ENCODE measurements at places on chromosomes 16 and 17. TPM values are rescaled to one million over a fixed set of nuclear protein-coding genes. Genes with fewer than 3 reads are reported as not detected.

The RDM1 gene
- 1.5 TPM for total RNA-seq

The NTN3 gene
- 2.4 TPM for total RNA-seq

The CCL4L2 gene
- total RNA-seq, result not detected

The SMPD3 gene
- 0.12 TPM for total RNA-seq

The RASL10B gene
- 1.5 TPM for total RNA-seq

The HBA2 gene
- not detected for total RNA-seq

The KRTAP3-1 gene
- total RNA-seq, result not detected

The ADAM11 gene
- total RNA-seq, result 0.77 TPM

The TMEM231 gene
- total RNA-seq, result 15.1 TPM

The IKZF3 gene
- total RNA-seq, result not detected

The MMP25 gene
- total RNA-seq, result 0.11 TPM

The SLC5A2 gene
- under 0.01 TPM for total RNA-seq

The PRSS36 gene
- 0.33 TPM for total RNA-seq

The CACNG3 gene
- total RNA-seq, result not detected

The HOXB6 gene
- total RNA-seq, result 0.62 TPM

The ITGAL gene
- total RNA-seq, result not detected

The GFER gene
- 23.0 TPM for total RNA-seq

The TNFSF12 gene
- total RNA-seq, result 10.0 TPM

The TBC1D3K gene
- total RNA-seq, result not detected

The KRTAP4-5 gene
- not detected for total RNA-seq

The KRTAP4-4 gene
- total RNA-seq, result not detected

The CMTM1 gene
- total RNA-seq, result 1.2 TPM

The EVI2A gene
- total RNA-seq, result 7.3 TPM

The SPATA2L gene
- 14.4 TPM for total RNA-seq

The PPP1R27 gene
- not detected for total RNA-seq

The TEKT5 gene
- total RNA-seq, result not detected

The TRIM25 gene
- total RNA-seq, result 32.6 TPM

The HOXB1 gene
- total RNA-seq, result not detected

The ARHGAP44 gene
- 1.9 TPM for total RNA-seq

The HAP1 gene
- total RNA-seq, result under 0.01 TPM

The LHX1 gene
- not detected for total RNA-seq

The RNF43 gene
- total RNA-seq, result under 0.01 TPM

The PAFAH1B1 gene
- 130 TPM for total RNA-seq

The GP1BA gene
- not detected for total RNA-seq

The LRRC46 gene
- total RNA-seq, result 0.11 TPM

The C16orf96 gene
- total RNA-seq, result not detected

The TMED6 gene
- 0.11 TPM for total RNA-seq

The LGALS9C gene
- total RNA-seq, result not detected

The GTF3C1 gene
- 88.1 TPM for total RNA-seq

The KRTAP4-6 gene
- not detected for total RNA-seq

The PRR35 gene
- 0.11 TPM for total RNA-seq

The JUP gene
- total RNA-seq, result 7.6 TPM

The CMIP gene
- 5.5 TPM for total RNA-seq

The ASPHD1 gene
- total RNA-seq, result 9.1 TPM

Data from uterine smooth muscle cell (primary cell).